ENCODE measurements at places on chromosomes 6 and 20.

DNA sequence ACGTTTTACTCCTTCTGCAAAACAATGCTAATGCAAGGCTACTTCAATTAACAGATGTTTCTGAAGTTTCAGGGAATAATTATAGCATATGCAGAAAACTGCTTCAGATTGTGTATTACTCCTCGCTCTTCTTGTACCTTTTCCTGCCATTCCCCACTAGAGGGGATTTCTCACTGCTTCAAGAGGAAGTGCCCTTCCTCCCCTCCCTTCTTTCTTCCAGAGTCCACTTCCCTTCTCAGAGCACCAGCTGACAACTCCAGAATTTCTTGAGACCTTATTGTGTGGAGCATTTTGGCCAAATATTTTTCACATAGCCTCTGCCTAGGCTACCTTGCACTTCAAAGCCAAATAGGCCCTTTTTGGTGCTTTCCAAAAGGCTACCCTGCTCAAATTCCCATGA is 12.7 kb upstream of the MCUR1 start:
- DNase-seq, result no peak

DNA sequence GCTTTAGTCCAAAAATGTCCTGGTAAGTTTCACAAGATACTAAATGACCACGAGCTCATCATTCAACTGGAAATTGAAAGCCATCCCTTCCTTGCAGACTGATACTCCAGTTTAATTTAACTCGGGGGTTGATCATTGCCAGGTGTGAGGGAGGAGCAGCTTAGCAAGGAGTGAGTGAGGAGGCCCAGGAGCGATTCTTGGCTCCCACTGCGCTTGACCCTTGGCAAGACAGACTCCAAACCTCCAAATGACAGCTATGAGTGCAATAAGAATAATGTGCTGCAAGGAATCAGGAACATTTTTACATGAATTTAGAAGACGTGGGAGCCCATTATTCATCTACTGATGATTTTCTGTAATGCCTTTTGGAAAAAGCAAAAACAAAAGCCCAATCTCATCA is 64.9 kb downstream of the LAMA4 start:
- DNase-seq, result no peak

DNA sequence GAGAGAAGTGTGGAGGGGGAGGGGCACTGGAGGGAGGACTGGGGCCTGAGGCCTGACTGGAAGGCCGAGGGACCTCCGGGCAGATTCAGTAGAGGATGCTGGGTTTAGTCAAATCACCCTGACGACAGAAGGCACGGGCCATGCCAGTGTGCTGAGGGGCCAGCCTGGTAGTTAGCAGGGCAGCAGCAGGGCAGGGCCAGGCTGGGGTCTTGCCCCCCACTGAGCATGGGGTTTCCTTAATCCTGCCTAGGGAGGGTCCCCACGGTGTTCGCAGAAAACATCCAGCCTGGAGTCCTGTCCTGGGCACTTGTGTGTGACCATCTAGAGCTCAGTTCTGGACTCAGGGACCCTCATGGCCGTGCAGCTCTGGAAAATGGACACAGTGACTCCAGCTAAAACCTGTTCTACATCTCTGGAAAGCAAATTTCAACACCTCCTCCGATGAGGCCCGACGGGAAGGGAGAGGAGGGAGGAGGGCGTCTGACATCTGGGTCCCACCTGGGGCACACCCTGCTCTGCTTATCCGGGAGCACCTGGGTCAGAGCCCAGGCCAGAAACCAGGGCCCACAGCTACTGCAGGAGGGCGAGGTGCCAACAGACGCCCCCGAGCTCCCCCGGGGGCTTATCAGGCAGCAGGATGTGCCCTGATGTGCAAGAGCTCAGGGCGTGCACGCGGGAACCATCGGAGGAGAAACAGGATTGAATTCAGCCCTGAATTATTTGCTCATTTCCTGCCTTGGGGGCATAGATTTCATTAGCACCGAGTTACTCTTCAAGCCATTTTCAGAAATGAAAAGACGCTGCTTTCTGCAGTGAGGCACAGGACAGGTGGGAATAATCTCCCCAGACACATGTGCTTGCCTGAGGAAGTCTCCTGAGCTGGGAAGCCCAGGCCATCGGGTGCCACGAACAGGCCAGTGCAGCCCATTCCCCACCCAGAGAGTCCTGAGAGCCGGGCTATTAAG is 78.0 kb upstream of the MPC1 start:
- no peak for DNase-seq

- no peak for DNase-seq
These were observed 396.7 kb downstream of the HACE1 start for GRCh38 chr6:104462811-104463599.

DNA sequence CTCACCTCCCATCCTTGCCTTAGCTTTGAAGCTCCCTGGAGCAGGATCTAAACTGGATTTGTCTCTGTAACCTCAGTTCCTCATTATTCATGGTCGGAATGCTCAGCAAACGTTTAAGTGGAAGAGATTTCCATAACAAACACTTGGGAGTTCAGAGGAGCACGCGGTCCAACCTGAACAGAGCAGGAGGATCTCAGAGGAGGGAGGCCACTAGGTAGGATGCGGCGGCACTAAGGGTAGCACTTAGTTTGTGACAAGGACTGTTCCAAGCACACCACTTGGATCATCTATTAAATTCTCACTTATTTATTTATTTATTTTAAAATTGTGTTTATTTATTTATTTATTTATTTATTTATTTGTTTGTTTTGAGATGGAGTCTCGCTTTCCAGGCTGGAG is 13.3 kb upstream of the CCN5 start:
- no peak for DNase-seq

GRCh38 chr6:3195695-3196497 is 31.6 kb downstream of the TUBB2B start:
- peak; percentile 41 for DNase-seq

GRCh38 chr6:166364456-166364855 is 18.3 kb downstream of the MPC1 start:
- peak; percentile 41 for DNase-seq

GRCh38 chr6:21912151-21912832 is 318.7 kb downstream of the SOX4 start:
- no peak for DNase-seq

DNA sequence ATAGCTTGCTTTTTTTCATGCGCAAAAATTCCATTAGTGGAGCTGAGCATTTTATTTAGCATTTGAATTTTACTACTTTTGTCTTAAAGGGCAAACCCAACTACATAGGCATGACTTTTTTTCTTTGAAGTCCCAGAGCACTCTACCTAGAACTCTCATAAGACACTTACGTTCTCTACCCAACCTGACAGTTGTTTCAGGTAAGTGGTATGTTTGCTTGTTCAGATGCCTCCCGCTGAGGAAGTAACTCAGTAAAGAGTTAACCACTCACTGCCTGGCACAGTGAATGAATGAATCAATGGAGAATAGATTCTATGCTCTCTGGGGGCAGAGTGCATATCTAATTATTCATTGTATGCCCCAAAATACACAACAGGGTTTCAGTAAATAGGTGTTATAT is 212.3 kb upstream of the PRDM1 start:
- no peak for DNase-seq

- DNase-seq, result peak; percentile 63
These were observed 59.3 kb upstream of the MYL9 start for GRCh38 chr20:36482044-36482473.

- DNase-seq, result no peak
These were observed 747.0 kb downstream of the PTPRT start for GRCh38 chr20:42442716-42443115.

- no peak for DNase-seq
These were observed 576 bp downstream of the NECAB3 start for GRCh38 chr20:33673410-33674293.

DNA sequence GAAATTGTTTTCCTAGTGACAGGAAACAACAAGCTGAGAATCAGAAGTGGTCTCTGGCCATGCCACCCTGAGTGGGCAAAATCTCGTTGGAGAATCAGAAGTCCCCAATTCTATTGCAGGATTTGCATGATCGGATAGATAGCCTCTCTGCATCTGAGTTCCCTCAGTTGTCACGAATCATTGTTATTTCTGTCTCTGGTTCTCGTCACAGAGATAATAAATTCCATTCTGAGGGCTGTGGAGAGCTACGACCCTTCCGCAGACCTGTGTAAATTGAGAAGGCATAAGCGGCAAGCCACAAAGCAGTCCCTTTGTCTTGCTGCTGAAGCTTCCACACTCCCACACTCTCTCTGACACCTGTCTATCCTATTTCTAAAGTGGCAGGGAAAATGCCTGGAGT is 102.4 kb upstream of the CNR1 start:
- DNase-seq, result no peak

GRCh38 chr20:54534101-54534500 is 58.7 kb downstream of the DOK5 start:
- no peak for DNase-seq

GRCh38 chr6:155155787-155156447 is 107.9 kb upstream of the CLDN20 start:
- DNase-seq, result no peak

DNA sequence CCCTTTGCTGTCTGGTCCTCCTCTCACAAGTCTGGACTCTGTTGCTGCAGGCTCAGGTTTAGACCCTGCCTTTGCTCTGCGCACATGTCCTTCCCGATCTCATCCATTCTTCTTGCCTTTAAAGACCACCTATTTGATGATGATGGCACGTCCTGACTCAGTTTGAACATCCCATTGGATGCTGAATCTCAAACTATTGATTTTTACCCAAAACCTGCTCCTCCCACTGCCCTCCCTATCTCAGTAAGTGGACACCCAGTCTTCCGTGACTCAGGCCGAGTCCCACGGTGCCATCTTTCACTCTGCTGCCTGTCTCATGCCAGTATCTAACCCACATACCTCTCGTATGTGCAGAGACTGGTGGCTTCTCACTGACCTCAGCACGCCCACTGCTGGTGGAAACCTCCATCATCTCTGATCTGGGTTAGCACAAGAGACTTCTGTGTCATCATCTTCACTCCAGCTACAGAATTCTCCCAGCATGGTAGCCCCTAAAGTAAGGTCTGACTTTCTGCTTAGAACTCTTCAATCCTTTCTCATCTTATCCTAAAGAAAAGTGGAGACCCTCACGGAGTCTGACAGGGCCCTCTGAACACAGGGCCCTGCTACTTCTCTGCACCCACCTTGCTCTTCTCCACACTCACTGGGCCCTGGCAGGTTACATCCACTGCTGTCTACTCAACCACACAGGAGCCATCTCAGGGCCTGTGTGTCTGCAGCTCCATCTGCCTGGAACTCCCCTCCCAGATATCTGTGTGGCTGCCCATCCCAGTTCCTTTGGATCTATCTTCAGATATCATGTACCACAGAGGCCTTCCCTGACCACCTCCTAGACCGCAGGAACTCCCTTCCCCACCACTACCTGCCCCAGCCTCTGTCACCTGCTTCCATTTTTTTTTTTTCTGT is 387.1 kb upstream of the AGPAT4 start:
- no peak for DNase-seq

DNA sequence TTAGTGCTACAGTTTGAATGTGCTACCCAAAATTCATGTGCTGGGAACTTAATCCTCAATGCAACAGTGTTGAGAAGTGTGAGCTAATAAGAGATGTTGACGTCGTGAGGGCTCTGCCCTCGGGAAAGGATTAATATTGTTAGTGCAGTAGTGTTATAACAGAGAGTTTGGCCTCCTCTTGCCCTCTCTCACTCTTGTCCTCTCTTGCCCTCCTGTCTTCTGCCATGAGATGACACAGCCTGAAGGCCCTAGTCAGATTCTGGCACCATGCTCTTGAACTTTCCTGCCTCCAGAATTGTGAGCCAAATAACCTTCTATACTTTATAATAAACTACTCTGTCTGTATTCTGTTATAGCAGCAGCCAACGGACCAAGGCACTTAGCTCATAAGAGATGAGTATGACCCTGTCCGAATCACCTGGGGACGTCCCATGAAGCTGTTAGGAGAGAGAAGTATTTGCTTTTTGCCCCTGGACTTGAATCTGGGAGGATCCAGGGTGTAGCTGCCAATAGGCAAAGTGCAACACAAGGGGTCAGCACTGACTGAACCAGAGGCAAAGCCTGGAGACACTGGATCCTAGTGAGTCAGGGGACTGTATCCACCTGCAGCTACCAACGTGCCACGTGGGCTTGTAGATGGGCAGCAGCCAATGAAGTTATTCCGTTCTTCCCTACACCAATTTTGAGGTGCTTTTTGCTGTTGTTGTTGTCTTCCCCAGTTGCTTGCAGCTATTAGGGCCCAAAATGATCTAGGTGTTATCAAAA is 233.7 kb downstream of the THBS2 start:
- no peak for DNase-seq

- no peak for DNase-seq
These were observed 191.1 kb downstream of the EYA4 start for GRCh38 chr6:133432021-133432989.

DNA sequence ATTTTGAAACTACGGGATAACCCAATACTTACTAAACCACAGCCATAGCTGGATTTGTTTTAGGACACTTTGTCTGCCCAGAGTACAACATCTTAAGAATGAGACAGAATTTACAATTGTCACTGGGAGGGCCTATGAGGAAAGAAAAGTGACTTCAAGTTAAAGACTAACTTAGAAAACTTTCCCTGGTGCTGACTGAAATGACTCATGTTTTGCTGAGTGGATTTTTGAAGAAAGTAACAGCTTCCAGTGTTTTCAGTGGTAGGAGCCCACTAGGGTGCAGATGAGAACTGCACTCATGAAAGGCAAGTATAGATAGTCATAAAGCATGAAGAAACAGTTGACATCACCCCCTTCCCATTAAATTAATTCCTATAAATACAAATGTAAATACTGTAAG is 988.2 kb upstream of the MAP3K7 start:
- DNase-seq, result no peak

- DNase-seq, result no peak
These were observed 23.3 kb upstream of the CFAP206 start for GRCh38 chr6:87384449-87384848.

- no peak for DNase-seq
These were observed 119.7 kb downstream of the MAP3K4 start for GRCh38 chr6:161111261-161111660.

DNA sequence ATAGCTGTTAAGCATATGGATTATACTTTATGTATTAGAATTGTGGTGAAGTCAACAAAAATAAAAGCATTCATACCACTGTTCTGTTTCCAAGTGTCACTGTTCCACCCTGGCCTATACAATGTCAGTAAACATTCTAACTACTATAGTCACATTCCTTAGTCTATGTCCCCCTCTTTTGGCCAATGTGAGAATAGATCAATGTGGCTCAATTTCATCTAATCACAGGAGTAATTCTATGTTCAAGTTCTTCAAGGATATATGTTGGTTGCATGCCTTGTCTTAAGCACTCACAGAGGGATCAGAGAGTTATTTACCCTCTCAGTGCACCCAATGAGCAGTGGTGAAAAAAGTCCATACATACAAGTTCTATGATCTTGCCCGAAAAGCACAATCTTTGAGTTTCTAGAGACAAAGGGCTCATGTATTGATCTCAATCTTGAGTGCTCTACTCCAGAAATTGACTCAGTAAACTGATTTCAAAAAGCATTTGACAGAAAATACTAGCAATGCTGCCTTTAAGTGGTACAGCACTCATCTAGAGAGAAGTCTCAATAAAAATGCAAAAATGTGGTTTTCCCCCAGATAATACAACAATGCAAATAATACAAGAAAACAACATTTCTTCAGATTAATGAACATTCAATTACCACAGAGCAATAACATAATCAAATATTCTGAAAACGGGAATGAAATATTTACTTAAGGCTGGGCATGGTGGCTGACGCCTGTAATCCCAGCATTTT is 16.5 kb downstream of the SMLR1 start:
- DNase-seq, result peak; percentile 29

- no peak for DNase-seq
These were observed 18.3 kb downstream of the ZNF335 start for GRCh38 chr20:45953672-45954071.

- no peak for DNase-seq
These were observed 236.3 kb upstream of the ZNF217 start for GRCh38 chr20:53829724-53830521.

- no peak for DNase-seq
These were observed 180.4 kb downstream of the DLL1 start for GRCh38 chr6:170110201-170111140.

GRCh38 chr20:53570446-53571276 is 23.0 kb downstream of the ZNF217 start:
- no peak for DNase-seq

Data from globus pallidus (tissue), 1 donor.